Neuronal stem cell (in vitro differentiated cells): ENCODE measurements at places on chromosomes 13 and 19.

DNA sequence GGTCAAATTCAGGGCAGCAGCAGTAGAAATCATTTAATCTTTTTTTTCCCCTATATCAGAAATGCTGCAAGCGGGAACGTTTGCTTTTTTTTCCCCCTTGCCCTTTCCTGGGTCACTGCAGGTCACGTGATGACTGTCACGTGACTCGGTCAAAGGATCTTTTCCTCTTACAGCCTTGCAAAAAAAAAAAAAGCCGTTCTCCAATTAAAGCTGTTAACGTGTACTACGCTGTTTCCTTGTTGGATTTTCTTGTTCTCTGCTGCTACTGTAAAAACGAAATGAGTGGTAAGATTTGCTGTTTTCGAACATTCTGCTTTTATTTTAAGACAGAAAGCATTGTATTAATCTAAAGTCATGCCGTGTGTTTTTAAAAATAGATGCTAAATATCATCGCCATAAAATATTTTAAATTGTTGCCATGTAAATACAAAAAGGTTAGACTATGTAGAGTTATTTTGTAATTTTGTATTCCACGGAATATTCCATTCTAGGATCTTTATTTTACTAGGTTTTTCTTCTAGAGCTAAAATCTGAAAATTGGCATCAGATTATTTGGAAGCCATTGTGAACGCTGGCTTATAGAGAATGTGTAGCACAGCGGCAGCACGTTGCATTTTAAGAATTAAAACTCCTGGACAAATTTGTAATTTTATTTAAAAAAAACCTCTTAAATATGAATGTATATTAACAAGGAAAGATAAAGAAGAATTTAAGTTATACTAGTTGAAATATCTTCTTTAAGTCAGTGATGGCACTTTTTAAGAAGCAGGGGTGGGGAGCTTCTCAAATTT, 109.8 kb upstream of the MLNR start:
- peaks cover 10% of the 10 kb centered on the region for H3K36me3 ChIP-seq
- no peak overlapping the region for H3K27ac ChIP-seq
- peaks cover 15% of the 10 kb centered on the region for H3K4me1 ChIP-seq
- H3K27me3 ChIP-seq: no peaks in the 10 kb centered on the region
- DNase-seq: peak; percentile 75

DNA sequence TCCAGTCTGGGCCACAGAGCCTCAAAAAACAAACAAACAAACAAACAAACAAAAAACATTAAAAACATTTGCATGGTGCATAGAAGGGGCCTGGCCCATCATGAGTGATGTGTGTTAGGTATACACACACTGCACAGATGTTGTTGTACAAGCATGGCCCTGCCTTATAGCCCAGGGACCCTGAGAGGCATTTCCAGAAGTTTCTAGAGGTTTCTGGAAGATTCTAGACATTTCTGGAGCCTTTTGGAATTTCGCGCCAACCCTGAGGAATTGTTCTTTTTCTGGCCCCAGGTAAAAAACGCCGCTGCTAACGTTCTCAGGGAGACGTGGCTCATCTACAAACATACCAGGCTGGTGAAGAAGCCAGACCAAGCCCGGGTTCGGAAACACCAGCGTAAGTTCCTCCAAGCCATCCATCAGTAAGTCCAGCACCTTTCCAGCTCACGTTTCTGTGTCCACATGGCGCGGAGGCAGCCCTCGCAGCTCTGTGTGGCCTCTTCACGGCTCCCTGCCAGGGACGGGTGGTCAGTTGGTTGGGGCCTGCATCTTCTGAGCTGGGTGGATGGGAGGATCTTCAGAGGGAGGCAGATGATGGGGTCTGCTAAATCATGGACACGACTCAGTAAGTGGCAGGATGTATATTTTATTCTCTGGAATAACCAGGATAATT, 18.4 kb upstream of the ARRDC2 start:
- H3K4me3 ChIP-seq: no peak overlapping the region
- H3K4me1 ChIP-seq: no peaks in the 10 kb centered on the region
- DNase-seq: no peak
- no peak overlapping the region for H3K27ac ChIP-seq
- no peaks in the 10 kb centered on the region for H3K27me3 ChIP-seq

DNA sequence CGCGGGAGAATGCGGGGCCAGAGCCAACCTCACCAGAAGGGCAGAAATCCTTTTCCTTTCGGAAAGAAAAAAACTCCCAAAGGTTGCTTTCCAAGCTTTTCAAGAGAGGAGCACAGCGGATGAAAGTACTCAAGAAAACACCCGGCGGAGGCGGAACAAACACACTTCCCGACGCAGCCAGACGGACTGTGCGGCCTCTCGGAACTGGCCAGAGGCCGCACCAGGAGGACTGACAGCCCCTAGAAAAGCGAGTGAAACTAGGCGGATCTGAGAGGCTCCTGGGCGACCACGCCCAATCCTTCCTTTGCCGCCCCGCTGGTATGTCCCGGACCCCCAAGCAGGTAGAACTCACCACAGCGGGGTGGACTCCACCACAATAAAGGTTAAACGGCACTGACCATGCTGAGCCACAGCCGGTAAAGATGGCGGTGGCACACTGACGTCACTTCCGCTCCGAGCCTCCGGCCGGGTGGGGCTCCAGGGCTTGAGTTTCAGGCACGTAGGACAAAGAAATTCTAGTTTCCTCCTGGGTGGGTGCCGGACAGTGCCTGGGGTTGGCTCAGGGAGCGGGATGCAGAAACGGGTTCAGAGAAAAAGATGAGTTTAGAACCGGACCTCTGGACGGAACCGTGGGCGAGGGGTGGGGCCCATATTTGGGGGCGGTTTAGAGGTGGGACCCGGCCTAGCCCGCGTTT, at the start of gene ZNF562:
Gene ZNF562 (minus strand): TSS at position 438 of the 695 bp plus-strand sequence. CDS start 14,356 bp downstream, outside the sequence.
- no peaks in the 10 kb centered on the region for H3K27me3 ChIP-seq
- H3K36me3 ChIP-seq: peaks cover 12% of the 10 kb centered on the region
- H3K4me3 ChIP-seq: peak within 1 kb of the TSS; percentile 89
- peak; percentile 86 for DNase-seq
- peak within 1 kb of the TSS; percentile 92 for H3K27ac ChIP-seq

DNA sequence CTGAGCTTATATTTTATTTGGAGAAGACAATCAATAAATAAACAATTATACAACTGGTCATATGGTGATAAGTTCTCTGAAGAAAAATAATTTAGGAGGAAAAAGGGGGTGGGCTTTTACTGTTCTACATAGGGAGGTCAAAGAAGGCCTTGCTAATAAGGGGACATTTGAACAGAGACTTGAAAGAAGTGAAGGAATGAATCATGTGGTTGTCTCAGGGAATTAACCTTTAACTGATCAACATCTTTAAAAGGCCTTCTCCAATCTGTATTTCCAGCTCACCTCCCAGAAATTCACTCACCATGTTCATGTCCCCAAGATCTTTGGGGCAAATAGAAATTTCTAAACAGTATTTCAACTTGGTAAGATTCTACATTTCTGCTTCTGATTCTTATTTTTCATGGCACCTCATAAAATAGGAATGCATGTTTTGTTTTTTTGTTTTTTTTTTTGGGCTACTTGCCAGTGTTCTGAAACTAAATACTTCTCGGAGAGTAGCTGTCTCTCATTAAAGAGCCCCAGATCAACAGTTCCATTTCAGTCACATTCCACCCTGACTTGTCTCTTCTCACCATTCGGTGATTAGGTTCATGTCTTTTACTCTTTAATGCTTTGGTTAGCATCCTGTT, 19.2 kb upstream of the LPAR6 start:
- DNase-seq: no peak
- no peaks in the 10 kb centered on the region for H3K27me3 ChIP-seq
- H3K27ac ChIP-seq: no peak overlapping the region
- H3K4me1 ChIP-seq: no peaks in the 10 kb centered on the region
- no peaks in the 10 kb centered on the region for H3K36me3 ChIP-seq

DNA sequence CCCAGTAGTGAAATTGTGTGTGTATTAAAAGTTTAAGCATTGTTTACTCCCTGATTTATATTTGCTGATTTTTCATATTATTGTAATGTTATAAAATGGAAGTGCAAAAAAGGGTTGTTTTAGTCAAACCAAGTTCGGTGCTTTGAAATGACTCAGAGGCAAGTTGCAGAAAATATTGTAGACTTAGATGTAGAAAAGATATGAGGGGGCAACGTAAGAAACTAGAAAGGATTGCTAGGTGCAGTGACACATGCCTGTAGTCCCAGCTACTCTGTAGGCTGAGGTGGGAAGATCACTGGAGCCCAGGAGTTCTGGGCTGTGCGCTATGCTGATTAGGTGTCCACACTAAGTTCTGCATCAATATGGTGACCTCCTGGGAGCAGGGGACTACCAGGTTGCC, 16.1 kb upstream of the LPAR6 start:
- H3K27ac ChIP-seq: no peak overlapping the region
- peaks cover 4% of the 10 kb centered on the region for H3K36me3 ChIP-seq
- H3K4me3 ChIP-seq: no peak overlapping the region

DNA sequence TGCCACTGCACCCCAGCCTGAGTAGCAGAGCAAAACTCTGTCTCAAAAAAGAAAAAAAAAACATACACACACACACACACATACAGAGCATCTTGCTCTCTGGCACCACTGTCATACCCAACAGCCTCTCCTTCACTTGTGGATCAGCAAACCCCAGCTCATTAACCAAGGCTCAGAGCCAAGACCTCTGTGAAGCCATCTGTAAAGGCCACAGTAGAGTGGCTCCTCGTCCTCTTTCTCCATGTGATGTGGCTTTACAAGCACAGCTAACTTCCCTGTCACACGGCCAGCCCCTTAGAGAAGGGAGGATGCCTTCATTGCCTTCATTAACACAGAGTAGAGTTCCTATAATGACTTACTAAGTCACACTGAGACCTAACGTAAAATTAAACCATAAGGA, 62.7 kb upstream of the LSM14A start:
- no peaks in the 10 kb centered on the region for H3K4me1 ChIP-seq
- no peak for DNase-seq
- H3K27me3 ChIP-seq: no peaks in the 10 kb centered on the region
- no peak overlapping the region for H3K4me3 ChIP-seq

DNA sequence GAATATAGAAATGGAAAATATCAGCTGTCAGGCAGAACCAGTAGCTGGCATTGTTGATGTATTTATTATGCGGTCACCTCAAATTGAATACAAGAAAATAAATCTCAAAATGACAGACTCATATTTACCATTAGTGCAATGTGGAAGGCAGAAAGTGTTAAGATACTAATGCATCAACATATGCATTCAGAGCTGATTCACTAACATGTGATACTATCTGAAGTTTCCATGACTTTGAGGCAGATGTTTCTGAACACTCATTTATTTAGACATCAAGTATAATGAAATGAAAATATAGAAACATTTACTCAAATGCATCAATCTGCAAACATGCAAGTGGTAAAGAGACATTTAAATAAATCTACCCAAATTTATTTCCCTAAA, 474.2 kb upstream of the SLC10A2 start:
- no peak overlapping the region for H3K4me3 ChIP-seq
- DNase-seq: no peak
- H3K27me3 ChIP-seq: no peaks in the 10 kb centered on the region
- H3K36me3 ChIP-seq: no peaks in the 10 kb centered on the region

- H3K4me3 ChIP-seq: no peak overlapping the region
- no peak overlapping the region for H3K27ac ChIP-seq
- no peaks in the 10 kb centered on the region for H3K27me3 ChIP-seq
- DNase-seq: no peak
- no peaks in the 10 kb centered on the region for H3K36me3 ChIP-seq
- H3K4me1 ChIP-seq: no peaks in the 10 kb centered on the region
These were observed 46.9 kb downstream of the ITGBL1 start for GRCh38 chr13:101499406-101499805.

- H3K4me3 ChIP-seq: no peak overlapping the region
- DNase-seq: no peak
- no peak overlapping the region for H3K27ac ChIP-seq
- H3K27me3 ChIP-seq: peaks cover 3% of the 10 kb centered on the region
These were observed 30.2 kb upstream of the CD33 start for GRCh38 chr19:51194527-51195315.

DNA sequence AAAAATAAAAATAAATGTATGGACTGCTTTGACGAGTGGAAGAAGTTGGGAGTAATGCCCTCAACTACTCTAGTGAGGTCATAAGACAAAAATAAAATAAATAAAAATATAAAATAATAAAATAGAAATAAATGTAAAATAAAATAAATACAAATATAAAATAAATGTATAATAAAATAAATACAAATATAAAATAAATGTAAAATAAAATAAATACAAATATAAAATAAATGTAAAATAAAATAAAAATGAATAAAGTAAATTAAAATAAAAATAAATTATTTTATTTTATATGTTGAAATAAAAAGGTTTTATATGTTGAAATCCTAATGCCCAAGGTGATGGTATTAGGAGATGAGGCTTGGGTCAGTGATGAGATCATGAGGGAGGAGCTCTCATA, 20.1 kb upstream of the IGSF23 start:
- no peaks in the 10 kb centered on the region for H3K36me3 ChIP-seq
- peaks cover 2% of the 10 kb centered on the region for H3K4me1 ChIP-seq
- no peak overlapping the region for H3K27ac ChIP-seq
- DNase-seq: no peak
- no peaks in the 10 kb centered on the region for H3K27me3 ChIP-seq

GRCh38 chr19:47176627-47177090, 46.0 kb downstream of the SAE1 start:
- H3K27ac ChIP-seq: no peak overlapping the region
- DNase-seq: no peak
- no peaks in the 10 kb centered on the region for H3K27me3 ChIP-seq
- no peak overlapping the region for H3K4me3 ChIP-seq
- no peaks in the 10 kb centered on the region for H3K4me1 ChIP-seq
- peaks cover 88% of the 10 kb centered on the region for H3K36me3 ChIP-seq

- peak; percentile 51 for DNase-seq
- H3K36me3 ChIP-seq: no peaks in the 10 kb centered on the region
- H3K27me3 ChIP-seq: no peaks in the 10 kb centered on the region
- H3K4me1 ChIP-seq: peaks cover 2% of the 10 kb centered on the region
These were observed 730 bp upstream of the ABCC4 start for GRCh38 chr13:95301968-95302393.

DNA sequence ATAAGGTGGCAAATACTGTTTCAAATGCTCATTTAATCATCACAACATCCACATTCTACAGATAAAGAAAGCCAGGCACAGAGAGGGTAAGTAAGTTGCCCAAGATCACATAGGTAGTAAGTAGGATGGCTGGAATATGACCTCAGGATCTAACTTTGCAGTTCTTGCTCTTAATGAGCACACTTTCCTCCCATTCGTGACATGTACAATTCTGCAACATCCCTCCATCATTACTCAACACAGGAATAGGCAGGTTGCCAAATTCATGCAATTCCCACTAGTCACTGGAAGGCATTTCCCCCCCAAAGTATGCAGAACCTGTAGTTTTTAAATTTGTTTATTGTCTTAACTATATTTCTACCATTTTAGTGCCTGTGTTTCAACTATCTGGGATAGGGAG, 109.2 kb downstream of the OLFM4 start:
- H3K27ac ChIP-seq: no peak overlapping the region
- no peak for DNase-seq
- peaks cover 10% of the 10 kb centered on the region for H3K4me1 ChIP-seq
- H3K4me3 ChIP-seq: no peak overlapping the region
- H3K27me3 ChIP-seq: no peaks in the 10 kb centered on the region
- no peaks in the 10 kb centered on the region for H3K36me3 ChIP-seq
